ENCODE measurements at places on chromosomes 1 and 21. TPM values are rescaled to one million over a fixed set of nuclear protein-coding genes. Genes with fewer than 3 reads are reported as not detected.

DNA sequence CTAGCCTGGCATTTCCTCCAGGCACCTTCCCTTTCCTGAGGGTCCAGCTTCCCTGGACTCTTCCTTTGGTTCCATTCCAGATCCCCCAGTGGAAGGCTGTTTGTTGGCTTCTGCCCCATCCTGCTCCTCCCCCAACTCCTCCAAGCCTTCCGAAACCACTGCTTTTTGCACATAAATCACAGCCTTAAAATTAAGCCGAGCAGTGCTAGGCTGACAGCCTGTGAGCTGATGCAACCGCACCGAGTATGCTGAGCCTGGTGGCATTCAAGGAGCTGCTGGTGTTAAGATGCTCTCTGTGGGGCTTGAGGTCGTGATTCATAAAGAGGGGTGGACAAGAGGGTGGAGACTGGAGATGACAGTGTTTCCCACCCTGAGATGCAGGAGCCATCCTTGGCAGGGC lies 266.6 kb upstream of the C1orf174 start:
- H3K4me1 ChIP-seq, result peaks cover 21% of the 10 kb centered on the region
- DNase-seq, result no peak
- no peaks in the 10 kb centered on the region for H3K36me3 ChIP-seq
- peaks cover 2% of the 10 kb centered on the region for H3K27me3 ChIP-seq
- no peak overlapping the region for H3K27ac ChIP-seq
- H3K4me3 ChIP-seq, result no peak overlapping the region

DNA sequence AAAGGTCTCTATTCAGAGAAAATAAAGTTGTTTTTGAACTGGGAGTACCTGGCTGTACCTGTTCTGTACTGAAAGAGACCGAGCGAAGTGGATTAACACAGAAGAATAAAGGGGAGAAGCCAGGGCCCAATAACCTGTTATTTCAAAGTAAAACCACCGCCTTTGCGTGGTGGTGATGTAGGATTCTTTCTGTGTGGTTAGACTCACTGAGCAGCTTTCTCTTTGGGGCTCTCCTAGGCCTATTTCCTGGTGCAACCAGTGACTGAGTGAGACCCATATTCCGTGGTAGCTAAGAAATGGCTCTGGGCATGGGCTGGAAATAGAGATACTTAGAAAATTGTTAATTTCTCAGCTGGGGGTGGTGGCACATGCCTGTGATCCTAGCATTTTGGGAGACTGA lies 99.9 kb downstream of the XCL2 start:
- H3K36me3 ChIP-seq, result no peaks in the 10 kb centered on the region
- no peaks in the 10 kb centered on the region for H3K27me3 ChIP-seq
- H3K4me3 ChIP-seq, result no peak overlapping the region
- H3K4me1 ChIP-seq, result peaks cover 5% of the 10 kb centered on the region
- no peak for DNase-seq
- no peak overlapping the region for H3K27ac ChIP-seq

GRCh38 chr1:9101510-9102146 lies 27.3 kb downstream of the GPR157 start:
- DNase-seq, result peak; percentile 52
- no peak overlapping the region for H3K4me3 ChIP-seq
- no peaks in the 10 kb centered on the region for H3K27me3 ChIP-seq

- no peaks in the 10 kb centered on the region for H3K36me3 ChIP-seq
- H3K27ac ChIP-seq, result no peak overlapping the region
- no peak for DNase-seq
- no peak overlapping the region for H3K4me3 ChIP-seq
- peaks cover 6% of the 10 kb centered on the region for H3K4me1 ChIP-seq
- no peaks in the 10 kb centered on the region for H3K27me3 ChIP-seq
Observed at GRCh38 chr1:31488528-31488927, 75.5 kb downstream of the SERINC2 start.

DNA sequence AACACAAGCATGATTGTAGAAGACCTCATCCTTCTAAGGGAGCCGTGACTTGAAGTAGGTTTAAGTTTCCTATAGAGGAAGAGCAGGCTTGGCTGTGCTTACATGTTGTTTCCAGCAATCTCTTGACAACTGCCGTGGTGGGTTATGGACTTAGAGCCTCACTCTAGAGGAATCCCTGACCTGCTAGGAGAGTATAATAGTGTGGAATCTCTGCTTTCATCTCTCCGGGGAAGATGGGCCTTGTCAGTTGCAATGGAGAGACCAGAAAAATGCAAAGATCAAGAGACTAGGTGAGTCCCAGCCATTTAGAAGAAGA lies 137.6 kb downstream of the MIS18A start:
- no peaks in the 10 kb centered on the region for H3K27me3 ChIP-seq
- H3K27ac ChIP-seq, result no peak overlapping the region
- no peaks in the 10 kb centered on the region for H3K4me1 ChIP-seq
- H3K36me3 ChIP-seq, result no peaks in the 10 kb centered on the region
- H3K4me3 ChIP-seq, result no peak overlapping the region

- no peaks in the 10 kb centered on the region for H3K27me3 ChIP-seq
- H3K4me3 ChIP-seq, result no peak overlapping the region
- no peaks in the 10 kb centered on the region for H3K36me3 ChIP-seq
- no peak overlapping the region for H3K27ac ChIP-seq
- DNase-seq, result no peak
- H3K4me1 ChIP-seq, result peaks cover 9% of the 10 kb centered on the region
Observed at GRCh38 chr1:174157157-174157806, 2.0 kb upstream of the RABGAP1L start.

The ACAP3 gene
- 222 TPM for polyA plus RNA-seq

GRCh38 chr1:46690931-46691421 lies 19.3 kb downstream of the TEX38 start:
- H3K27me3 ChIP-seq, result no peaks in the 10 kb centered on the region
- peaks cover 4% of the 10 kb centered on the region for H3K4me1 ChIP-seq
- no peak for DNase-seq

The GSTM5 gene
- polyA plus RNA-seq, result 37.0 TPM

The LPAR3 gene
- 0.76 TPM for polyA plus RNA-seq

All from spinal cord (tissue), 10 donors.